ENCODE measurements at places on chromosomes 1 and 21.
A peak's percentile ranks its signal among the peaks of the same experiment; 100 is the strongest.

DNA sequence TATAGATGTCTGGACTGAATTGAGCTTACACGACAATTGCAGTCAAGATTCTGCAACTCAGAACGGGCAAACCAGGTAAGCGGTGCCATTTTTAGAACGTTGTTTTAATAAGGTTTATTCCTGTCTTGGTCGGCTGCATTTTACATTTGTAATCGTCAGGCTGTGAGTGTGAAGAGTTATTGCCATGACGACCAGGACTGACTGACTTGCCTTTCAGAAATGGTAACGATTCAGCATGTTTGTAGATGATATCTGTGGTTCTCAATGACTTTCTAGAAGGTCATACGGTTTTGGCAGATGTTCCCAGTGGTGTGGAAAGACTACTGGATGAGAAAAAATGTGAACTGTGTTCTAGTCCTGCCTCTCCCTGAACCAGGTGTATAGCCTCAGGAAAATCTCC is 271.3 kb upstream of the B3GALT2 start:
- H3K27ac ChIP-seq = no peak overlapping the region
- peaks cover 19% of the 10 kb centered on the region for H3K4me1 ChIP-seq
- no peak overlapping the region for H3K4me3 ChIP-seq
- DNase-seq = no peak
- no peaks in the 10 kb centered on the region for H3K27me3 ChIP-seq

DNA sequence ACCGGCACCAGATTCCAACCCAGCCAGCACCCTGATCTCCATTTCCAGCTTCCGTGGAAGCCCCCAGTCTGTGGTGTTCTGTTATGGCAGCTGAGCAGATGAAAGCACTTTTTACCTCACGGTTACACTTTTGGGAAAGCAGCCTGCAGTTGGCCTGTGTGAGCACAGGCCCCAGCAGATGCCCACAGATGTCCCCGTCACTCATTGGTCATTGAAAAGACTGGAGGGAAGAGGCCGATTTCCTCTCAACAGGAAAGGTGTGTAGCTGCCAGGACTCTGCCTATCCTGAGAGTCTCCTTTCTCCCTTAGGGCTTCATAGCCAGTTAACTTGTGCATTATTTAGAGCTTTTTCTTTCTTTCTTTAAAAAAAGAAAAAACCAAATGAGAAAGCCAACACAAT is 123.0 kb downstream of the PCBP3 start:
- H3K27ac ChIP-seq = peak overlapping the region; percentile 85
- no peak overlapping the region for H3K4me3 ChIP-seq

DNA sequence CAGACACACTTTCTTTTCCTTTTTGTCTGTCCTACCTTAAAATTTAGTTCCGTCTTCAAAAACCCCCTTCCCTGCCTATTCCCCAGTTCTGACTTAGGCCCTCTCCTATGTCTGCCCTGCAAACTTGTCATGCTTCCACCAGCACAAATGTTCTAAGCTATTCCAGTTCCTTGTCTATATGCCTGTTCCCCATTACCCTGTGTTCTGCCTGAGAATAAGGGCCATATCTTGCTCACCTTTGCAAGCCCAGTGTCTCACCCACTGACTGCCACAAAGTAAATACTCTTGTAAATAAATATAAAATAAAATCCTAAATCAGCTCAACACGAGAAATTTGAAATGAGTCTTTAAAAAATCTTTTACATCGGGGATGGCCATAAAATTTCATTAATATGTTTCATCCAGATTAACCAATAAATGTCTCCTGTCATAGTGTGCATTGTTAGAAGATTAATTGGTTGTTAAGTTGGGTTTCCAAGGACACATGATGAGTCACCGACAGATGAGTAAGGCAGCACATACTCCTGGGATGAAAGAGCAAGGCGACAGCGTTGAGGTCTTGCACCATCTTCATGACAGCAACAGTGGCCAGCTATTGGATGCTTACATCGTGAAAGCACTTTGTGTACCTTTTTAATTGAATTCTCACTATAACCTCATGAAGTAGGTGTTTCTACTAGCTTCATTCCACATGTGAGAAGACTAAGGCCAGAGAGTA is 92.6 kb upstream of the NGF start:
- H3K4me3 ChIP-seq = no peak overlapping the region
- H3K36me3 ChIP-seq = no peaks in the 10 kb centered on the region

GRCh38 chr1:166950156-166950555 is 25.2 kb downstream of the ILDR2 start:
- H3K27ac ChIP-seq = no peak overlapping the region
- DNase-seq = no peak
- no peaks in the 10 kb centered on the region for H3K36me3 ChIP-seq
- no peak overlapping the region for H3K4me3 ChIP-seq
- peaks cover 29% of the 10 kb centered on the region for H3K27me3 ChIP-seq

DNA sequence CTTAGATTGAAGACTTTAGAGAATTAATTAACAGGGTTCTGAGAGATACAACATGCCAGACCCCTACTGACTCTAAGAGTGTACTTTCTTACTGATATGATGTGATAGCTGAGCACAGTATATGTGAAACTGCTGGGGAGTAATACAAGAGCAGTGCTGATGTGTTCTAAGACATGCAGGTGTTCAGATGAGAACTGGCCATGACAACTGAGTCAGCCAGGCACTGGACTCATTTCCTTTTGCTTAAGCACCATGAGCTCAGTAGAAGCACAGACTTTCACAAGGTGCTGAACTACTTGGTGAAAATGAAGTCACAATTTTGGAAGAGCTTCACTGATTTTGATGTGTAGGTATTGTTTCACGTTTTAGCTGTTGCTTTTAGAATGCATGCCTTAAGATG is 15.9 kb upstream of the POGZ start:
- H3K36me3 ChIP-seq = no peaks in the 10 kb centered on the region
- H3K4me1 ChIP-seq = peaks cover 17% of the 10 kb centered on the region
- H3K4me3 ChIP-seq = no peak overlapping the region
- DNase-seq = no peak
- no peak overlapping the region for H3K27ac ChIP-seq
- peaks cover 5% of the 10 kb centered on the region for H3K27me3 ChIP-seq

DNA sequence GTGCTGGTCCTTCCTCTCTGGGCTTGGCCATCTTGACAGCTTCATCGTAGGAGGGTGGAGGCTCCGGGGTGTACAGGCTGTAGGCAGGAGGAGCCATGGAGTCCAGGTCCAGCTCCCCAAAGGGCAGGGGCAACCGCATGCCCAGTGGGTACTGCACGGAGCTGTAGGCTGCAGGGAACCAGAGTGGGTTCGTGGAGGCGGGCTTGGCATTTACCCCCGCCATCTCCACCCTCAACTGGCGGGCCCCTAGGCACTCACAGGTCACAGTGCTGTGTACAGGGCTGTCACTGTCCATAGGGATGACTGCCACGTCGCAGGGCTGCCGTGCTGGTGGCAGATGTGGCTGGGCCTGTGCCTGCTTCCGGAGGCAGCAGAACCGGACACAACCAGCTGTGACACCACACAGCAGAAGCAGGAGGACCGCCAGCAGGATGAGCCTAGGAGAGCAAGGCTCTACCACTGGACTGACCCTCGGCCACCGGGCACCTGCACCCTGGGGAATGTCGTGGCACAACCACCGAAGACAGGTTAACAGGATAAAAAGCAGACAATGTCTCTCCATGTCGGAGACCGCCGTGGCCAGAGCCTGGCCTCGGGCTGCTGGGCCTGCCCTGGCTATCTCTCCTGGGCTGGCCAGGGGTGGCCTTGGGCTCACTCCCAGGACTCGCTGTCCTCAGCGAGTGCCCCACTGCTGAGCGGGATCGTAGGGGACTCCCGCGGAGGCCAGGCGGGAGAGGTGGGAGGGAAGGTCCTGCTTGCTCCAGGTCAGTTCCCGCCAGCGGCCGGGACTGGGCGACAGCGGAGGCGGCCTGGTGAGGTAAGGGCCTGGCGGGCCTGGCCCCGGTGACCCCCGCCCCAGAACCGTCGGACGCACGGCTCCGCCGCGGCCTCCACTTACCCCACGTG is 831 bp downstream of the TMEM52 start:
- no peaks in the 10 kb centered on the region for H3K36me3 ChIP-seq
- H3K27ac ChIP-seq = no peak overlapping the region
- DNase-seq = no peak
- H3K4me3 ChIP-seq = peak overlapping the region; percentile 49
- H3K27me3 ChIP-seq = no peaks in the 10 kb centered on the region

GRCh38 chr1:2279210-2279639 is 51.1 kb downstream of the SKI start:
- no peak for DNase-seq

DNA sequence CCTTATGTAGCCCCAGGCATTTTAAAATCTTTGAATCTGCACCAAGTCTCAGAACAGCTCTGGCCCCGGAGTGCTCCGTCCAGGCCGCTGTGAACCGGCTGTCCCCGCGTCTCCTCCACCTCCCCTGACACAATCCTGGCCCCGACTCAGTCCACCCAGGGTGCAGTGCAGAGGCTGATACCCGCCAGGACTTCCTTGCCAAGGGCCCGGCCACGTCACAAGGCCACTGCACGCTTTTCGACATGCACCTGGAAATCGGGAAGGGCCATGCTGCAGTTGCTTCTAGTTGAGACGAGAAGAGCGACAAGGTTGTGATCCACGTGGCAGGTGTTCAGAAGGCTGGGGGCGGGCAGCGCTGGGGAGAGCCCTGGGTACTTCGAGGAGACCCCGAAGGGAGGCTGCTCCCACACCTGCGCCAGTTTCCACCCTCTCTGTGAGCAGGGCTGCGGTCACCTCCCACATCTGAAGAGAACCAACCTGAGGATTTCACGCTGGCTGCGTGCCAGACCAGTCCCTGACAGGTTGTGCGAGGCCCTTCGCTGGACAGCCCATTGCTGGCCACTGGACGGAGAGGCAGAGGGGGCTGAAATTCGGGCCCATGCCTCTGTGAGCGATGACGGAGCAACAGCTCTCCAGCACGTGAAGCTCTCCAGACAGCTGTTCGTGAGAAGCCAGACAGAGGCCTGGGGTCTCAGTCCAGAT is 6.7 kb downstream of the VWA1 start:
- DNase-seq = no peak
- no peaks in the 10 kb centered on the region for H3K4me1 ChIP-seq

GRCh38 chr1:3389093-3389833 is 65.2 kb upstream of the ARHGEF16 start:
- no peaks in the 10 kb centered on the region for H3K36me3 ChIP-seq
- H3K27me3 ChIP-seq = peaks cover 26% of the 10 kb centered on the region
- DNase-seq = no peak
- H3K4me3 ChIP-seq = no peak overlapping the region

- peak overlapping the region; percentile 84 for H3K27ac ChIP-seq
- H3K4me1 ChIP-seq = peaks cover 96% of the 10 kb centered on the region
- H3K36me3 ChIP-seq = peaks cover 81% of the 10 kb centered on the region
- no peak for DNase-seq
- no peaks in the 10 kb centered on the region for H3K27me3 ChIP-seq
- peak overlapping the region; percentile 55 for H3K4me3 ChIP-seq
Measured at GRCh38 chr1:89699451-89699986, 66.6 kb downstream of the LRRC8C start.

- H3K27ac ChIP-seq = peak overlapping the region; percentile 31
- no peak for DNase-seq
- peak overlapping the region; percentile 78 for H3K4me3 ChIP-seq
- H3K27me3 ChIP-seq = peaks cover 78% of the 10 kb centered on the region
- peaks cover 34% of the 10 kb centered on the region for H3K4me1 ChIP-seq
Measured at GRCh38 chr1:220876511-220877376, 2.5 kb upstream of the HLX start.

DNA sequence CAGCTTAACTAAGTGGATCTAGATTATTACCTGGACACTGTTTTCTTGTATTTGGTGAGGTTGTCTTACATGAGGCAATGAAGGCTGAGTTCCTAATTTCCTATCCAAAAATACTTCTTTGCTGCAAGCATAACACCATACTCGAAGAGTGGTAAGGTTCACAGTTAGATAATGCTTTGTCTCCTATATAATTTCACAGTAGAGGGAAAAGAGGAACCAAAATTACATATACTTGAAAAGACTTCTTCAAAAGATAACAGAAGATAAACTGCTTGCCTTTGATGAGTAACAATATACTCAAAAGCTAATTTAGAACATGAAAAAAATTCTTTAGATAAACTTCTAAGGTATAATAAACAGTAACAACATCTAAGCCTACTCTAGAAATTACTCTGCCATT is 20.4 kb downstream of the USP33 start:
- peaks cover 9% of the 10 kb centered on the region for H3K36me3 ChIP-seq
- no peaks in the 10 kb centered on the region for H3K27me3 ChIP-seq
- no peak overlapping the region for H3K27ac ChIP-seq
- no peak overlapping the region for H3K4me3 ChIP-seq
- no peak for DNase-seq

GRCh38 chr21:45533846-45534635 is 8.2 kb downstream of the SLC19A1 start:
- H3K27ac ChIP-seq = no peak overlapping the region
- no peak for DNase-seq
- peaks cover 23% of the 10 kb centered on the region for H3K36me3 ChIP-seq

DNA sequence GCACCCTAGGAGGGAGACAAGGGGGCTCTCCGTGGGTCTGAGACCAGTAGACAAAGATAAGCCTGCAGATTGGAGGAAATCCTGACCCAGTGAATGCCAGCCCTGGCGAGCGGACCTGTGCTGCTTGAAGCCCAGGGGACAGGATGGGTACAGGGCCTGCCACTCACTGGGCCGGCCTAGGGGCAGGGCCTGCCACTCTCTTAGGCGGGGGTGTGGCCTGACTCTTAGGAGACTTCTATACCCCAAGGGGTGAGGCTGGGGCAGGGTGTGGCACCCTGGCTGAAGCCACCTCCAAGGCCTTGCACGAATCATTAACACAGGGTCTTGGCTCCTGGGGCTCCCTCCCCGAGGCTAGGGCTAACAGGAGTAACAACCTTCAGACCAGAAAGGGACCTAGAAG is 30.7 kb downstream of the TRIM62 start:
- H3K27ac ChIP-seq = no peak overlapping the region
- H3K4me1 ChIP-seq = no peaks in the 10 kb centered on the region
- no peak for DNase-seq
- no peak overlapping the region for H3K4me3 ChIP-seq
- H3K36me3 ChIP-seq = peaks cover 2% of the 10 kb centered on the region
- no peaks in the 10 kb centered on the region for H3K27me3 ChIP-seq

DNA sequence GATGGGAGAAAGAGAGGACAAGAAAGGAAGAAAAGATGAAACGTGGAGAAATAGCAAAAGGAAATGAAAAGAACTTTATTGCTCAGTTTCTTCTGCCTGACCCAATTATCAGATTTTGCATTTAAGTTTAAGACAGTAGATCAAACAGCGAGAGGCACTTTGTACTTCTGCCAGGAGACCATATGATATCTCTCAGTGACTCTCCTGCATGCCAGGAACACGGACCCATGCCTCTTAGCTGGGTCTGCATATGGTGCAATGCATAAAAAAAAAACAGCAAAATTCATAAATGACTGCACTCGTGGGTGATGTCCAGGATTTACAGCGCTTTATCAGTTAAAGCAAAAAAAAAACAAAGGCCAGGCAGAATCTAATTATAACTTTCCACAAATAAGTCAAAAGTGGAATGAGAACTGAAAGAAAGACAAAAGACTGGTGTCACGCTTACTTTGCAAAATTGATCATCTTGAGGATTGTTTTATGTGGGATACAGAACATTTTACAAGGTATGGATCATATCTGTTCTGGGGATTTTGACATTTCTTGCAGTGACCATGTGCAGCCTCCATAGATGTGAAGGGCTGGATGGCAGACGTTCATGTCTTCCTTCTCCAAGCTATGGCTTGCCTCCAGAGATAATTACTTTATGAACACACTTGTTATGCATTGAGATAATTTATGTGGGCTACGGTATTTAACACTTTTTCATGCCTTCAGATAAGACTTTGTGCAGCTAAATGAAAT is 79.5 kb downstream of the RUNX1 start:
- H3K27me3 ChIP-seq = peaks cover 2% of the 10 kb centered on the region
- peak overlapping the region; percentile 96 for H3K27ac ChIP-seq
- H3K36me3 ChIP-seq = peaks cover 9% of the 10 kb centered on the region
- H3K4me1 ChIP-seq = peaks cover 94% of the 10 kb centered on the region

- no peak for DNase-seq
- peaks cover 43% of the 10 kb centered on the region for H3K4me1 ChIP-seq
- peaks cover 1% of the 10 kb centered on the region for H3K36me3 ChIP-seq
- no peak overlapping the region for H3K27ac ChIP-seq
- no peaks in the 10 kb centered on the region for H3K27me3 ChIP-seq
Measured at GRCh38 chr1:183914276-183914675, 109.4 kb downstream of the RGL1 start.
